ENCODE measurements at places on chromosomes 4 and X.

GRCh38 chrX:77527233-77528001 is 80.2 kb downstream of the FGF16 start:
- no peak for DNase-seq

DNA sequence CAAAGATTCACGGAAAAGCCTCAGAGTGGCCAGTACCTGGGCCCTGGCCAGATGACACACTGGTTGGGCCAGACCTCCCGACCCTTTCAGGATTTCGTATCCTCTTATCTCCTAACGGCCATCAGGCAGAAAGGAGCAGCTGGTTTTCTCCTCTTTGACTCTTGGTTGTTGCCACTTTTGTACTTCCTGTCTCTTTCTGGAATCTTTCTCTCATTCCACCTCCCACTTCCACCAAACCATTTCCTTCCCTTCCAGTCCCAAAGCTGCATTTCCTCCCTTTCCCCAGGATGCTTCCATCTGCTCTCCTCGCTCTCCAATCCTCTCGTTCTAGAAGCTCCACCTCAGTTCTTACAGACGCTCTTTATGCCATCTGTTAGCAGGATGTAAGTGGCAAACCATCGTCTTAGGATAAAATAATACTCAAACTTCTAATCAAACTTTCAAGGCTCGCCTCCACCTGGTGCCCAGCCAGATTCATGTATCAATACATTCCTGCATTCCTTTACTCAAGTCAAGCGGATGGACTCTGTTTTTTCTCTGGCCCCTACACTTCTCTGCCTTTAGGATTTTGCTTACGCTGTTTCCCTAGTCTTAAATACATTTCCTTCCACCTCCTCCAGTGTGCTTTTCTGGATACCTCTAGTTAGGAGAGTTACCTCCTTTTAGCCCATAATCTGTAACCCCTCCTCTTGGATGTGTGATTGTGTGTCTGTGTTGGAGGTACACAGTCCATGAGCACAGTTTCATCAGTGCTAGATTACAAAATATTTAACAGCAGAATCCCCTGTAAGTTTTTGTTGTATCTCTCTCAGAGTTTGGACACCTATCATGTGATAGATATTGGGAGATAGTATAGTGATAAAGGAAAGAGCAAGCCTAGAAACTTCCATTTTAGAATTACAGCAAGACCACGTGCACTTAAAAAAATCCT is 70.4 kb downstream of the LDB2 start:
- DNase-seq, result peak; percentile 3

- DNase-seq, result no peak
These were observed 353.9 kb downstream of the AFF2 start for GRCh38 chrX:148854306-148854705.

DNA sequence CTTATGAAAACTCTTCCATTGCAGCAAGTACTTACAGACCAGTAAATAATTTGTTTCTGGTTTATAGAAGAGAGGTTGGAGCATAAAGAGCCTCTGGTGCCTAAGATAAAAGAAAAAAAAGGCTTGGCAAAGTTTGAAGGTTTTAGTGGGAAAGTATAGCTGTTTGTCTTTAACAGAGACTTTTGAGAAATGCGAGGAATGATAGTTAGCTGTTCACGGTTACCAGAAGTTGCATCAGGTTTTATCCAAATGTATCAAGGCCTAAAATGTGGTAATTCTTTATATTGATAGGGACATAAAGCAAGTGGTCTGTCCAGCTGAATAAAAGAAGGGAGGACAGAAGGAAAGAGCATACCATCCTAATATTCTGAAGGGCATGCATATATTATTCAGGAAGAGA is 29.3 kb downstream of the RAP1GDS1 start:
- peak; percentile 51 for DNase-seq

GRCh38 chr4:78638337-78639172 is 87.0 kb downstream of the ANXA3 start:
- no peak for DNase-seq

- no peak for DNase-seq
These were observed 727.6 kb upstream of the MAGEB2 start for GRCh38 chrX:29487714-29488113.

DNA sequence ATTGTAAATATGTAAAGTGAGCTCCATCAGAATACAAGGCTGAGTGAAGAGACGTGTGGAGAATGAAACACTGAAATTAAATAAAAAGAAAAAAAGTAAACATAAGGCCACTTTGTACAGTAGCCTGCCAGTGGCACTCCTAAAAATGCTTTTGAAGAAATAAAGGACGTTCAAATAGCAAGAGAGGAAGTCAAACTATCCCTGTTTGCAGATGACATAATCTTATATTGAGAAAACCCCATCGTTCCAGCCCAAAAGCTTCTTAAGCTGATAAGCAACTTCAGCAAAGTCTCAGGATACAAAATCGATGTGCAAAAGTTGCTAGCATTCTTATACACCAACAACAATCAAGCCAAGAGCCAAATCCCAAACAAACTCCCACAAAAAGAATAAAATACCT is 24.2 kb downstream of the RASSF6 start:
- DNase-seq, result no peak

DNA sequence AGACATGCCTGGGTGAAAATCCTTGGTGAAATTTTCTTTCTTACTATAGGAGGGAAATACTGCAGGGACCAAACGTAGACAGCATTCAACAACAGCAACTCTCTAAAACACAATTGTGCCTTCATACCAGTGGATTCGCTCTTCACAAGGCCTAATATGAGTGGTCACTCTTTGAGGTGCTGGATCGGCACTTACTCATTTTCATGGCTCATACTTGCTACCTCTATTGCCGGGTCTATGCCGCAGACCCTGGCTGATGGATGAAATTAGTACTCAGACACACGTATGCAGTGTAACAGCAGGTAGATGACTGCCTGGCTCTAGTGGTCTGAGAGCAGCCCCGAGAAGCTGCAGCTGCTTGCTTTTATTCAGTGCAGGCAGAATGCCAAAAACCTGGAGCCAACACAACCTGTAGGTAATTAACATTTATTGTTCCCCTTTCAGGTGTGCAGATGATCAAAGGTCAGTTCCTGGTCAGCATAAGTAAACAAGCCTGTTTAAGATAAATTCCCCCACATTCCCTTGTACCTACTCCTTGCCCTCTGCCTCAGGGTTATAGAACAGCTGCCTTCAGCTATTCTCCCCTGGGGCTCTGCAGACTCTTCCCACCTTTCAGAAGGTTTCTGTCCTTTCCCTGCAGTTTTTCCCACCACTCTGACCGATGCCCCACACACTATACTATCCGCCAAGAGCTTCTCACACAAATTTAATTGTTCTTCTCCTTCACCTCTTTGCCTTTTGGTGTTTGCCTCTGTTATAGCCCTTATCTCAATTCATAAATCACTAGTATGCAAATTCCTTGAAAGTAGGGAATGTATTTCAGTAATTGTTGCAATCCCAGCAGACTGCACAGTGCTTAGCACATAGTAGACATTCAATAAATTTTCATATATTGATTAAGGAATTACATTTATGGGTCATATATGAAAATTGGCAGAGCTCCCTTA is 210.0 kb downstream of the SPANXN3 start:
- DNase-seq, result no peak

GRCh38 chr4:33802578-33802977 is 2441.7 kb downstream of the ARAP2 start:
- DNase-seq, result no peak

DNA sequence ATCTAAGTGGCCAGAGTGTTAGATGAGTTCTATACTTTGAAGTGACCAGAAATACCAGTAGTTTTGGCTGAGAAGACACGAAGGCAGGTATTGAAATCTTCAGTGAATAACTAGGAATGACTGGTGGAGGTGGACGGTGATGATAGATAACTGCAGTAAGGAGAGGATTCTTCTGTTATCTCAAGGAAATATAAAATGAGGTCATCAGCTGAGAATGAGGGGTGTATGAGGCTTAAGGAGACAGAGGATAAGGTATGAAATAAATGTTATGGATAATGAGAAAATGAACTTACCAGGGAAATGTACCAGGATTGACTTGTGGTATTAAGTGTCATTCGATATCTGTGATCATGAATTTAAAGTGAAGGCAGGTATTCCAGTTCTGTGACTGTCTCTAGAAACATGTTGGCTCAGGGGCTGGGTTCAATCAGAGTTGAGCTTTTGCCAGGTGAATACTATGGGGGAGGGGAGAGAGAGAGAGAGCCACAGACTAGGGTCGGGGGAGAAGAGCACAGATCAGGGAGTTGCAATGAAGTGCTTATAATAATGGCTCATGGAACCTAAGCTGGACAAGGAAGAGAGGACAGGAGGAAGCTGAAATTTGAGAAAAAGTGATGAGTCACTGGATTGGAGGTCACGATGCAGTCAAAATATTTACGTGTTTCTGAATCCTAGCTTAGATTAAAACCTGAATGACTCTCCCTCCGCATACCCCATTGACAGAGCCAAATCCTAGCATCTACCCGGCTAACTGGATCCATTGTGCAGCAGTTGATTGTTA is 37.5 kb upstream of the BRS3 start:
- DNase-seq, result no peak

DNA sequence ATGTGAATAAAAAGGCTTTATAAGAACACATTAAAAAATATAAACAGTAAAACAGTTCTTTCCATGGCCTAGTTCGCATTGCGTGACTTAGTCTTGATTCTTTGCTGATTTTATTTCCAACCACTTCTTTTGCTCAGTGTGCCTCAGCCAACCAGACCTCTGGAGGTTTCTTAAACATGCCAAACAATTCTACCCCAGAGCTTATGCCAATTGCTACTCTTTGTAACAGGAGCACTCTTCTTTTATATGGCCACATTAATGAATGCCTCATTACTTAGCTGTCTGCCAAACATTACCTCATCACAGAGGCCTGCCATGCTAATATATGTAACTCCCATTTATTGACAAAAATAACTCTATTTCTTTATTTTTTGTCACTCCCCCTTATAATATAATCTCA is 202.3 kb downstream of the NDST4 start:
- DNase-seq, result no peak

GRCh38 chrX:120549483-120550452 is 11.0 kb downstream of the CUL4B start:
- DNase-seq, result peak; percentile 92

DNA sequence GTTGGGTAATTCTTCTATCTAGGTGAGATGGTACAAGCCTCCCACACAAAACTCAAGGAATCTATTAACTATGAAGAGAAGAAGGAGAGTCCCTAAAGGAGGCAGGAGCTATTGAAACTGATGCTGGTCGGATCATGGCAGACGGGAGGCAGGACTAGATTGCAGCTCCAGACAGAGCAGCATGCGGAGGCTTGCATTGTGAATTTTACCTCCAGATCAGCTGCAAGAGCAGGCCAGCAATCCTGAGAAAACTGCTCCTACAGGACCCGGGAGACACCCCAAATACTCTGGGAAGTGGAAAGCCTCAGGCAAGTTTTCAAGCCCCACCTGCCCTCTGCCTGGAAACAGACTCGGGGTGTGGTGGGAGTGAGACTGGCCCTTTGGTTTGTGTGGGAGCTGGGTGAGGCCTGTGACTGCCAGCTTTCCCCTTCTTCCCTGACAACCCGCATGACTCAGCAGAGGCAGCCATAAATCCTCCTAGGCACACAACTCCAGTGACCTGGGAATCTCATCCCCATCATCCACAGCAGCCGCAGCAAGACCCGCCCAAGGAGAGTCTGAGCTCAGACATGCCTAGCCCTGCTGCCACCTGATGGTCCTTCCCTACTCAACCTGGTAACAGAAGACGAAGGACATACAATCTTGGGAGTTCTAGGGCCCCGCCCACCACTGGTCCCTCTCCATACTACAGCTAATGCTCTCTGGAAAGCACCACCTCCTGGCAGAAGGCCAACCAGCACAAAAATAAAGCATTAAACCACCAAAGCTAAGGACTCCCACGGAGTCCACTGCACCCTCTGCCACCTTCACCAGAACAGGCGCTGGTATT is 30.9 kb downstream of the GATB start:
- peak; percentile 30 for DNase-seq
